ENCODE measurements at places on chromosomes 3 and 15. TPM values are rescaled to one million over a fixed set of nuclear protein-coding genes. Genes with fewer than 3 reads are reported as not detected.
A peak's percentile ranks its signal among the peaks of the same experiment; 100 is the strongest.

PLSCR4 gene
- total RNA-seq: 135 TPM

DNA sequence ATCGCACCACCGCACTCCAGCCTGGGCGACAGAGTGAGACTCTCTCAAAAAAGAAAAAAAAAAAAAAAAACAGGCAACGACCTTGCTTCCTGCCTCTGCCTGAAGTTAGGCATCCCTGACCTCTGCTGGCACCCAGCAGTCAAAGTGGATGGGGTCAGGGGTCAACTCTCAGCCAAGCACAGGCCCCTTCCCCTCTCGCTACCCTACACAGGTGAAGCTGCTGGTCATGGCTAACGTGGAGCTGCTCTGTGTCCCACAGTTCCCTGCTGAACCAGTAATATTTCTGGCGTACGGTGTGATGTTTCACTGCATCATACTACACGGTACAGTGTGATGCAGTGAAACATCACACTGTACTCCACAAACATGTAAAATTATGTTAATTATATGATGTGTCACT, 13.9 kb upstream of the FRG2C start:
- no peaks in the 10 kb centered on the region for H3K27me3 ChIP-seq
- no peaks in the 10 kb centered on the region for H3K4me1 ChIP-seq
- H3K36me3 ChIP-seq: no peaks in the 10 kb centered on the region
- H3K4me3 ChIP-seq: no peak overlapping the region
- no peak for DNase-seq

GRCh38 chr15:95280711-95281110, 1049.3 kb downstream of the MCTP2 start:
- H3K4me3 ChIP-seq: no peak overlapping the region
- DNase-seq: no peak
- H3K27me3 ChIP-seq: no peaks in the 10 kb centered on the region
- peaks cover 3% of the 10 kb centered on the region for H3K4me1 ChIP-seq
- H3K36me3 ChIP-seq: no peaks in the 10 kb centered on the region

DNA sequence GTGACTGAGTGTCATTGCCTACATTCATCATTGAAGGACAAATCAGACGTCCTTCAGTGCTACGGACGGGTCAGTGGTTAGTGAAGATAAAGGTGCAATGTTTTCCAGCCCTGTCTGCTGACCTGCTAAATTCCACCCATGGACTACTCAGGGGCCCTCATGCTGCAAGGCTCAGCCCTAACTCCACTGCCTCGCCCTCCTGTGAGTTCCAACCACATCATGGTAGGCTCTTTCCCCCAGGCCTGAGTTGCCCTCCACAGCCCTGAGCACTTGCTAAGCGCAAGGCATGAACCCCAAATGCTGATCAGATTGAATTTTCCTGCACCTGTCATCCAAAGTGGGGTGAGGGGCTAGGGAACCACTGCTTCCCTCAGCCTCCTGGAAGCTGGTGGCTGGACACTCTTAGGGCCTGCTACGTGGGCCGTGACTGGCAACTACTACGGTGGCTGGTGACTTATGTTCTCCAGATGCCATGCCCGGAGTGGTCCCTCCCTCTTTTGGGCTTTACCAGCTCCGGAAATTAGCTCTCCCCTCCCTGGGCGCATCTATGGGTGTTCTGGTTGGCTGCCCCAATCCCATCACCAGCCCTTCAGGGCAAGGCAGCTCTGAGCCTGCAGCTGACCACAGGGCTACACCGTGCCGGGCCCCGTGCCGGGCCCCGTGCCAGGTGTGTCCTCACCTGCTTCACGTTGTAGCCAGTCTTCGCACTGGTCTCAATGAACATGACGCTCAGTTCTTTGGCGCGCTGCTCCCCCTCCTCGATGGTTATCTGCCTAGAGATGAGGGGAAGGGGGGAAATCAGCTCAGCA, 32.1 kb downstream of the SRPRB start:
- no peak for DNase-seq
- H3K27ac ChIP-seq: no peak overlapping the region
- no peaks in the 10 kb centered on the region for H3K36me3 ChIP-seq
- H3K4me1 ChIP-seq: no peaks in the 10 kb centered on the region
- no peak overlapping the region for H3K4me3 ChIP-seq

DNA sequence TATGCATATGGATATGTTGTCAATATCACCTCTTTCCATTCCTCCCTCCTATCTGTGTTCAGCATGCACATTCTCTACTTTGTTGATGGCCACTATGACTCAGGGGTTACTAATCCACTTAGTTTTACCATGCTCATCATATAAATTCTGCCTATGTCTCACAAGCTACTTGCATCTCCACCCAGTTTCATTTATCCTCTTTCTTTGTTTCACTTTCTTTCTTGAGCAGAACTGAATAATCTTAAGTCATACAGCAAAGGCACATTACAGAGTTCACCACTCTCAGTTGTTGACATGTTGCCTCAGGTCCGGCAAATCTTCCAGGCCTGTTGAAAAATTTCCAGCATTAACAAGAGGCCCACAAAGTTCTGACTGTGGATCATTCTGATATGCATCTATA, 71.5 kb downstream of the SSR3 start:
- H3K27me3 ChIP-seq: no peaks in the 10 kb centered on the region
- H3K4me3 ChIP-seq: no peak overlapping the region
- DNase-seq: no peak
- no peaks in the 10 kb centered on the region for H3K36me3 ChIP-seq

GRCh38 chr3:184784731-184785500, 27.1 kb upstream of the VPS8 start:
- H3K4me3 ChIP-seq: no peak overlapping the region
- no peak overlapping the region for H3K27ac ChIP-seq
- peaks cover 3% of the 10 kb centered on the region for H3K4me1 ChIP-seq
- peak; percentile 22 for DNase-seq
- no peaks in the 10 kb centered on the region for H3K27me3 ChIP-seq
- no peaks in the 10 kb centered on the region for H3K36me3 ChIP-seq

- H3K36me3 ChIP-seq: no peaks in the 10 kb centered on the region
- H3K27me3 ChIP-seq: no peaks in the 10 kb centered on the region
These were observed 315.5 kb downstream of the NSUN3 start for GRCh38 chr3:94378322-94378721.

DNA sequence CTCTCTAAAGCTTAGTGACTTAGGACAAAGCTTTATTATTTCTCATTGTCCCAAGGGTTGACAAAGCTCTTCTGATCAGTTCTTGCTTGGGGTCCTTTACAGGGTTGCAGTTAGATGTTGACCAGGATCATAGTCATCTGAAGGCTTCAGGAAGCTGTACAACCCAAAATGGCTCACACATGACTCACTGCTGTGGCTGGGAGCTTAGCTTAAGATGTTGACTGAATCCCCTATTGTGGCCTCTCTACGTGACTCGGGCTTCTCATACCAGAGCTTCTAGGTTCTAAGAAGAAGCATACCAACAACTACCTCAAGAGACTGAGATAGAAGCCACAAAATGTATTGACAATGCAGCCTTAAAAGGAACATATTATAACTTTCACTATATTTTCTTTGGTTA, 569.6 kb upstream of the ROBO2 start:
- no peak for DNase-seq
- no peaks in the 10 kb centered on the region for H3K27me3 ChIP-seq
- H3K4me1 ChIP-seq: no peaks in the 10 kb centered on the region
- no peaks in the 10 kb centered on the region for H3K36me3 ChIP-seq
- H3K27ac ChIP-seq: no peak overlapping the region

ADGRG7 gene
- total RNA-seq: 0.51 TPM

IMPG2 gene
- 0.63 TPM for total RNA-seq

INKA1 gene
- 8.8 TPM for total RNA-seq

SUCLG2 gene
- 40.2 TPM for total RNA-seq

DNA sequence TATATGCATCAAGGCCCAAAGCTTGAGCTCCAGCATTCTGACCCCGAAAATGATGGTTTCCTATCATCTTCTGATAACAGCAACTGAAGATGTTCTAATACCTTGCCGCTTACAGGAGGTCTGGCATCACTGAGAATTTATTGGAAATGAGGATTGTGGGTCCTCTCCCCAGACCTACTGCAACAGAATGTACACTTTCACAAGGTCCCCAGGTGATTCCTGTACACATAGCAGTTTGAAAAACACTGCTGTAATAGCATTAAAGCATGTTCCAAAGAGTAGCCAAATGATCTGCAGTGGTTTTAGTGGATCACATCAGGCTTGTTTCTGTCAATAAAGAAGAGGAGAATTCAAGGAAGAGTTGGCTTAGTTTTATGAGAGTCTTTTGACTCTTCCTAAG, 11.3 kb downstream of the TGFBR2 start:
- peaks cover 2% of the 10 kb centered on the region for H3K4me1 ChIP-seq
- no peaks in the 10 kb centered on the region for H3K27me3 ChIP-seq
- H3K27ac ChIP-seq: no peak overlapping the region
- DNase-seq: no peak
- no peaks in the 10 kb centered on the region for H3K36me3 ChIP-seq

DNA sequence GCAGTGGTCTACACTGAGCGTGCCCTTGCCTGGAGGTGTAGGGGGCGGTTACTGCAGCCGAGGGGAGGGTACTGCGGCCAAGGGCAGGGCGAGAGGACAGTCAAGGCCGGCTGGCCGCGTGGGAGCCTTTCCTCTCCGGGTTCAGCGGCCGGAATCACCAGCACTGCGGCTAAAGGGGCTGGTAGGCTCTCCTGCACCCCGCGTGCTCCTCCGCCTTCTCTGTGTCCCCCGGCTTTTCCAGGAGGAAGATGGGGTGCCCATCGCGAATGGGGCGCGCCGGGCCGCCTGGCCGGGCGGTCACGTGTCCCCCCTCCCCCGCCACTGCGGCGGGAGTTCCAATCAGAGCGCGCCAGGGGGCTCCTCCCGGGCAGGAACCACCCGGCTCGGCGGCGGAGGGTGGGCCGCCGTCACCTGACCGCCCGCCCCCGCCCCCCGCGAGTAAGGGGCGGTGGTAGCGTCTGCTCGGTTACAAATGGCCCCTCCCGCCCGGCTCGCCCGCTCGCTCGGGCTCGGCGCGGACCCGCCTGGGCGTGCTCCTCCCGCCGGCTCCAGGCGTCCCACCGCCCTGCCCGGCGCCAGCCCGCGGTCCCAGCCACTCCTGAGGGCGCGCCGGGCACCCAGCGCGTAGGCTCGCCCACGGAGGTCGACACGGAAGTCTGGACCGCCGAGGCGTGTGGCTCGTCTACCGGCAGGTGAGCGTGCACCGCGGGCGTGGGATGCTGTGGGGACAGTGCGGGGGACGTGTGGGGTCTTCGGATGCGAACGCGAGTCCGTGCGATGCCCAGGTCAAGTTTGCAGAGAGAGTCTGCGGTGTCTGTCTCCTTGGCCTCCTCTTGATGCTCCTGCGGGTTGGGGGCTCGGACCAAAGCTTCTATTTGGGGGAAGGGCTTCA, 242.6 kb upstream of the TOPAZ1 start:
- peak overlapping the region; percentile 20 for H3K4me3 ChIP-seq
- H3K27me3 ChIP-seq: no peaks in the 10 kb centered on the region
- no peak for DNase-seq

- H3K36me3 ChIP-seq: no peaks in the 10 kb centered on the region
- no peaks in the 10 kb centered on the region for H3K4me1 ChIP-seq
- DNase-seq: no peak
- H3K27me3 ChIP-seq: no peaks in the 10 kb centered on the region
These were observed 30.1 kb downstream of the FBLN2 start for GRCh38 chr3:13579063-13579462.

ANKUB1 gene
- total RNA-seq: not detected

FAM131A gene
- 40.6 TPM for total RNA-seq

GPR27 gene
- 1.6 TPM for total RNA-seq

- H3K27ac ChIP-seq: peak overlapping the region; percentile 1
- no peak overlapping the region for H3K4me3 ChIP-seq
- H3K4me1 ChIP-seq: peaks cover 3% of the 10 kb centered on the region
- no peak for DNase-seq
- no peaks in the 10 kb centered on the region for H3K36me3 ChIP-seq
These were observed 11.3 kb upstream of the C3orf52 start for GRCh38 chr3:112074616-112075497.

- H3K4me1 ChIP-seq: no peaks in the 10 kb centered on the region
- no peaks in the 10 kb centered on the region for H3K27me3 ChIP-seq
- no peak for DNase-seq
- no peak overlapping the region for H3K27ac ChIP-seq
These were observed 108.2 kb upstream of the UBE2E2 start for GRCh38 chr3:23094890-23095462.

RNF168 gene
- total RNA-seq: 34.9 TPM

- H3K27me3 ChIP-seq: no peaks in the 10 kb centered on the region
- no peak overlapping the region for H3K27ac ChIP-seq
- no peak overlapping the region for H3K4me3 ChIP-seq
- no peaks in the 10 kb centered on the region for H3K4me1 ChIP-seq
- DNase-seq: no peak
These were observed 24.5 kb downstream of the NIT2 start for GRCh38 chr3:100359035-100359434.

- no peak for DNase-seq
- H3K27ac ChIP-seq: peak overlapping the region; percentile 75
- peaks cover 3% of the 10 kb centered on the region for H3K4me1 ChIP-seq
- no peaks in the 10 kb centered on the region for H3K27me3 ChIP-seq
- H3K36me3 ChIP-seq: no peaks in the 10 kb centered on the region
- H3K4me3 ChIP-seq: no peak overlapping the region
These were observed 113.3 kb upstream of the MBNL1 start for GRCh38 chr3:152155246-152156020.

- no peaks in the 10 kb centered on the region for H3K27me3 ChIP-seq
- H3K4me3 ChIP-seq: no peak overlapping the region
- DNase-seq: no peak
These were observed 271.9 kb downstream of the SUCLG2 start for GRCh38 chr3:67382536-67382935.
